ENCODE measurements at places on chromosomes 3 and 15.

DNA sequence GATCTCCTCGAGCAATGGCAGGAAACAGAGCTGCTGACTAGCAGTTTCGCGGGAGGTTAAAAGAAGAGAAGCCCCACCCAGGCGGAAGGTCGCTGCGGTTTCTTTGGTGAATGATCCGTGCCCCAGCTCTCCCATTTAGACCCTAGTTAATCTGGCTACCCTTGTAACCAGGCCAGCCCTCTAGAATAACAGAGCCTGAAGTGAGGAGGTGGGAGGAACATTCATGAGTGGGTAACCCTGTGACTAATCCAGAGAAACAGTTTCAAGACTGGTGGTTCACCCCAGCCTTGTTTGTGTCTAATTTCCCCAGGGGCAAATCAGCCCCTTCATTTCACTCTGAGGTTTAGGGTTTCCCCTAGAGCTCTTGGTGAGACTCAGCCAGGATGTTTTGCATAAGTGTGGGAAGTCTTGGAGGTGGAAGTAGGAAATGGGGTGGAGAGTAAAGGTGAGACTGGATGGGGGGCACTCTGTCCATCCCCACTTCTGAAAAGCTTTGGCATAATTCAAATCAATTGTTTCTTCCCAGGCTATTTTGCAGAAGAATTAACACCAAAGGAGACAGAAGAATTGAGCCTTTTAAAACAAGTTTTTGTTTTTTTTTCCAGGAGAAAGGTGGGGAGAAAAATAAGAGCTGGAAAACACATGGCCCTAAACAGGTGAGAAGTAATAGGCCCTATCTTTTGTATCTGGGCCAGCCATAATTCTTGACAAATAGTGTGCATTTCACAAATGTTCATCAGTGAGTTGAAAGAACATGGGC lies 303.1 kb downstream of the RPLP1 start:
- DNase-seq = peak; percentile 53

DNA sequence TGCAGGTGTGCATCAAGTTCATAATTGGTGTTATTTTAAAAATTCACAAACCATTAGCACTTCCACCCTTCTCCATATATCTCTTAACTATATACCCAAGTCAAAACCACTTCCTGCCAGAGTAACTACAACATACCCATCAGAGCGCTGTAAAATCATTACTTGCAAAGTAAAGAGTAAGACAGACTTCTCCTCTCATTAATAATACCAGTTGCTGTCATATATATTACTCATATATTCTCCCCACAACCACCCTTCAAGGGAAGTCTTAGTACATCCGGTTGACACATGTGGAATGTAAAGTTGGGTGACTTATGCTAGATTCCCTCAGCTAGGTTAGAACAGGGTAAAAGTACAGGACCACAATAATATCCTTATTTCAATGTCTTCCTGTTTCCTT lies 5.6 kb downstream of the TERC start:
- DNase-seq = no peak

GRCh38 chr3:187629711-187630110 lies 40.5 kb downstream of the SST start:
- DNase-seq = no peak

- DNase-seq = no peak
These were observed 103.8 kb upstream of the PRR20G start for GRCh38 chr3:127391436-127392155.

GRCh38 chr15:39886418-39886817 lies 33.6 kb downstream of the GPR176 start:
- no peak for DNase-seq

- peak; percentile 71 for DNase-seq
These were observed 61.8 kb downstream of the ZBTB20 start for GRCh38 chr3:115085197-115085865.

DNA sequence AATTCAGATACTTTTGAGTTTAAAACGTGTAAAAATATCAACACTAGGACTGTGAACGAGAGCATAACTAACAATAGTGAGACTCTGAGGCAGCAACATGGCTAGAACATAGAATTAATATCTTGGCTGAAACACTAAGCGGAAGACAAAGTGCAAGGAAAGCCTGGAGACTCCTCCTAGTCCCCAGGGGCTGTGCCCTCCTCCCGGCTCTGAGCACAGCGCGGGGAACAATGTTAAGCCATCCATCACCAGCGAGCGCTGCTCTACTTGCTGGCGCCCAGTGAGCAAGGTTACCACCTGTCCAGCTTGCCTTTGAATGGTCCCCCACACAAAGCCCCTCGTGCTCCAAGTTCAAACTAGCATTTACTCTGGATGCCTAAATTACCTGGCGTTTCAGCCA lies 436.9 kb downstream of the FOXP1 start:
- peak; percentile 51 for DNase-seq

Measured in NCI-H2171 treated with DMSO at 0.1 percent for 48 hours (cell line).